Sciatic nerve (tissue), 2 donors: ENCODE measurements at places on chromosomes 2 and 18. TPM values are rescaled to one million over a fixed set of nuclear protein-coding genes. Genes with fewer than 3 reads are reported as not detected.

UGGT1 gene
- 34.3 TPM for total RNA-seq

VAMP5 gene
- total RNA-seq: 71.2 TPM

DNA sequence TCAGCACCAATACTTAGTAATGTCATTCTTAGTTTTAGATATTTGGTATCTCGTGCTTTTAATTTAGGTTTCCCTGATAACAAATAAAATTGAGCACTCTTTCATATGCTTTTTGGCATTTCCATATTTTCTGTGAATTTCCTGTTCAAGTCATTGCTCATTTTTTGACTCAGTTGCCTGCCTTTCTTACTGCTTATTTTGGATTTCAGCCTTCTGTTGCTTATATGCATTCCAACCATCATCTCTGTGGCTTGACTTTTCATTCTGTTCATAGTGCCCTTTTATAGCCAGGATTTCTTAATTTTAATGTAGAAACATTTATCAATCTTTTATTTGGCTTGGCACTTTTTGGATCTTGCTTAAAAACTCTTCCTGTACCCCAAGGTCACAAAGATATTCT is 14.5 kb upstream of the KIF3C start:
- DNase-seq: no peak

DNA sequence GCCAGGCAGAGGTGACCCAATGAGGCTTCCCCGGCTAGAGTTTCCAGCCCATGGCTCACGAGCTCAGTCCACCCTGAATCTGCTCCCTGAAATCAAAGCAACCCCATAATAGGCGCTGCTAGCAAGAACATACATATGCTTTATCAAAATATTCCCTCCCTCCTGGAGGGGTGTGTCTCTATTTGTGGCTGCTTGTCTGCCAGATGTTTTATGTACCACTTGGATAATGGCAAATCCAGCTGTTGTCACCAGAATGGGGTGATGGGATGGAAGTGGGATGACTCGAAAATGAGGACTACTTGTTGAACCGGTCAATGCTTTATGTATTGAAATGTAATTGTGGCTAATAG is 152.0 kb downstream of the GALNT14 start:
- DNase-seq: no peak

DNA sequence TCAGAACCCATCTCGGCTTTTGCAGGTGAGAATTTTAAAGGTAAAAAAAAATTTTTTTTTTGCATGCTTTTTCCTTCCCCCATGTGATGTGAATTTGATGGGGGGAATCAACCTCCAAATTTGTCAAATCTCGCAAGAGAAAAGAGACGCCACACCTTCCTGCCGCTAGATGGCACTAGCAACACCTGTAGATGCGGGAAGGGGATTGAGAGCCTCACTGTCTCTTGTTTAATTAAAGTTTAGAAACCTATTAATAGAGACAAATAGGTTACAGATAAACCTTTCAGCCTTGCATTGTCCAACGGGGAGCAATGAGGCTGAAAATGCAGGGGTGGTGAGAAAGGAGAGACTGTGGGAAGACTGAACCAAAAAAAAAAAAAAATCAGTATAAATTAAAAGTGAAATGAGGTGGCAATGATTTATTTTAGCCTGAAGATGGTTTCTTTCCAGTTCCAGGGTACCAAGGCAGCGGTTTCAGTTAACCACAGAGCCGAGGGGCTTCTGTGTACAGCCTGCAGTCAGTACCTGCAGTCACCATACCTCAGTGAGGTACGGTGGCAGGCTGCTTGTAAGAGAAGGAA is 84.6 kb downstream of the NRP2 start:
- DNase-seq: peak; percentile 84
